Naive thymus-derived CD4-positive, alpha-beta T cell (primary cell): ENCODE measurements at places on chromosomes 1 and 21. TPM values are rescaled to one million over a fixed set of nuclear protein-coding genes. Genes with fewer than 3 reads are reported as not detected.
A peak's percentile ranks its signal among the peaks of the same experiment; 100 is the strongest.

GRCh38 chr1:36238433-36238832 lies 14.2 kb downstream of the THRAP3 start:
- DNase-seq = no peak
- no peaks in the 10 kb centered on the region for H3K27me3 ChIP-seq
- peaks cover 33% of the 10 kb centered on the region for H3K36me3 ChIP-seq
- no peak overlapping the region for H3K4me3 ChIP-seq
- peaks cover 25% of the 10 kb centered on the region for H3K4me1 ChIP-seq

OR2M3 gene
- not detected for total RNA-seq

DNA sequence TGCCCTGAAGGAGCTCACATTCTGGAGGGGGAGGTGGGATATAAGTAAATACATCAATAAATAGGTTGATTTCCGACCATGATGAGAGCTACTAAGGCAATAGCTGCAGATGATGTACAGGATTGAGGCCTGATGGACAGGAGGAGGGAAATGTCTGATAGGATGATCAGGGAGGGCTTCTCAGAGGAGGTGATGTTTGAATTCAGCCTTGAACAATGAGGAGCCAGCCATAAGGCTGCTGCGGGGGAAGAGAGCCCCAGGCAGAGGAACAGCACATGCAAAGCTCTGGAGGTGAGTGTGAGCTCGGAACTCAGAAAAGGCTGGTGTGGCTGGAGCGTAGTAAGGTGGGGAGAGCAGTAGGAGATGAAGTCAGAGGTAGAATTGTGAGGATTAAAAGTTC lies 411.7 kb downstream of the PTPRU start:
- H3K27ac ChIP-seq = no peak overlapping the region
- no peak for DNase-seq
- H3K27me3 ChIP-seq = no peaks in the 10 kb centered on the region
- H3K4me3 ChIP-seq = no peak overlapping the region

- H3K27me3 ChIP-seq = no peaks in the 10 kb centered on the region
- no peak overlapping the region for H3K4me3 ChIP-seq
- H3K27ac ChIP-seq = no peak overlapping the region
- no peaks in the 10 kb centered on the region for H3K4me1 ChIP-seq
- no peak for DNase-seq
These were observed 12.2 kb downstream of the FCRLB start for GRCh38 chr1:161733526-161733925.

EPHA10 gene
- 0.08 and 0.19 TPM in 2 replicates for total RNA-seq

DNA sequence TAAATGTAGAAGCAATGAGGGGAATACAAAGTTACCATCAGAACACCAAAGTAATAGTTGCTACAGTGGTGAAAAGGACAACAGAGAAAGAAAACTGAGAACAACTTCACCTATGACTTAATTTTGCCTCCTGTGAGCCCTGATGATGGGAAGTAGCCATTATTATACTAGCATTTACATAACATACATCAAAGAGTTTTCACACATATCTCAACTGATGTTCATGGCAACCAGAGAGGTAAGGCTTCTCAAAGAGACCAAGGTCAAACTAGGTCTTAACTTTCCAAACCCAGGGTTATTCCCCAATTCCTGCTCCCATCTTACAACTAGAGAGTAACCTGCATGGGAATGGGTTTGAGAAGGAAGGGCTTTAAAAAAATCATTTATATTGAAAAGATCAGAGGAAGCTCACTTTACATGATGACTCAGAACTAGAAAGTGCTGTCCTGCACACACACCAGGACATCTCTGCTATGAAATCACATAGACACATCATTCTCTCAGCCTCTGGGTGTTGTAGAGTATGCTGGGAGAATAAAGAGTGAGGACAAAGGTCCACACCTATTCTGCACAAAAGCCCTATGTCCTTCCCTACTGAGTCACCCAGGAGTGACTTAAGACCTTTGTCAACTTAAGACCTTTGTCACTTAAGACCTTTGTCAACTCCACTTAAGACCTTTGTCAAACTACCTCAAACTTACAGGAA lies 179.7 kb downstream of the TNFSF18 start:
- no peaks in the 10 kb centered on the region for H3K4me1 ChIP-seq
- H3K27ac ChIP-seq = no peak overlapping the region
- H3K27me3 ChIP-seq = no peaks in the 10 kb centered on the region
- no peak overlapping the region for H3K4me3 ChIP-seq

LORICRIN gene
- not detected for total RNA-seq

- no peaks in the 10 kb centered on the region for H3K4me1 ChIP-seq
- H3K27me3 ChIP-seq = no peaks in the 10 kb centered on the region
These were observed 195.4 kb upstream of the IVNS1ABP start for GRCh38 chr1:185512442-185512841.

DNA sequence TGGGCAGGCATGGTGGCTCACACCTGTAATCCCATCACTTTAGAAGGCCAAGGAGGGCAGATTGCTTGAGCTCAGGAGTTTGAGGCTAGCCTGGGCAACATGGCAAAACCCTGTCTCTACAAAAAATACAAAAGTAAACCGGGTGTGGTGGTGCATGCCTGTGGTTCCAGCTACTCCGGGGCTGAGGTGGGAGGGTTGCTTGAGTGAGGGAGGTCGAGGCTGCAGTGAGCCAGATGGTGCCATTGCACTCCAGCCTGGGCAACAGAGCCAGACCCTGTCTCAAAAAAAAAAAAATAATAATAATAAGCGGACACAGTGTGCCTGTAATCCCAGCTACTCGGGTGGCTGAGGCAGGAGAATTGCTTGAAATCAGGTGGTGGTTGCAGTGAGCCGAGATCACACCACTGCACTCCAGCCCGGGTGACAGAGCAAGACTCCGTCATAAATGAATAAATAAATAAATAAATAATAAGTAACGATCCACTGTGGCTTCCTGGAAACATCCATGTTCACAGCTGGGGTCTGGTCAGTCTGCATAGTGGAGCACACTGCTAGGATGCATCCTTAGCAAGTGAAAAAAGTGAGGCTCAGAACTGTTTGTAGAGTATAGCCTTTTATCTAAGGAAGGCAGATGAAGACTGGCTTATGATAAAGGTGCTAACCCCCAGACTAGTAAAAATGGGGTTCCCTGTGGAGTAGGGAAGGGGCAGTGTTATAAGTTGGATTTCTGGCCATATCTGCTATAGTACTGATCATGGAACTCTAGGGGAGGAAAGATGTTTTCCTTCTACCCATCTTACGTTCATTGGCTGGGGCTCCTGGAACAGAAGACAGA lies 15.7 kb downstream of the PKNOX1 start:
- H3K4me3 ChIP-seq = no peak overlapping the region
- DNase-seq = no peak
- H3K4me1 ChIP-seq = no peaks in the 10 kb centered on the region
- H3K27ac ChIP-seq = no peak overlapping the region
- H3K27me3 ChIP-seq = no peaks in the 10 kb centered on the region

DIO1 gene
- not detected for total RNA-seq

DNA sequence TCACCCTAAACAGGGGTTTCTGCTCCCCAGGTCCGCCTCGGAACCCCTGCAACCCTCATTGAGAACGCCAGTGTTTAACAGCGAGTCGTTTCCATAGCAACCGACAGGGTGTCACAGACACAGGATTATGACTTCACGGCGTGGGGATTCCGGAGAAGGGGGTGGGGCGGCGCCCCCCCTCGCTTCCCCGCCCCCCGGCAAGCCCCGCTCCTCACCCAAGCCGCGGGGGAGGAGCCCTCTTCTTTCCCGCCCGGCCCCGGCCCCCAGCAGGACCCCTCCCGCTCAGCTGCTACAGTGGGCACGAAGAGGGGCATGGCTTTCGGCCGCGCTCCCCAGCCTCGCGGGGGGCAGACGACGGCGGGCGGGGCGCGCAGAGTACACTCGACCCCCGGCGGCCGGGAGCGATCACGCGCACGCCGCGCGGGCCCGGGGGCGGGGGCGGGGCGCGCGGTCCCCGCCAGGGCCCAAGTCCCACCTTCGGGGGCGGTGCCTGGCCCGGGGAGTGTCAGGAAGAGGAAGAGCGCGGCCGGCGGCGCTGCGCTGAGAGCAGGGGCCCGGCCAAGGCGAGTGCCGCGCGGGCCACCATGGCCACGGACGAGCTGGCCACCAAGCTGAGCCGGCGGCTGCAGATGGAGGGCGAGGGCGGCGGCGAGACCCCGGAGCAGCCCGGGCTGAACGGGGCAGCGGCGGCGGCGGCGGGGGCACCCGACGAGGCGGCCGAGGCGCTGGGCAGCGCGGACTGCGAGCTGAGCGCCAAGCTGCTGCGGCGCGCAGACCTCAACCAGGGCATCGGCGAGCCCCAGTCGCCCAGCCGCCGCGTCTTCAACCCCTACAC lies at the start of gene EFHD2:
TSS of gene EFHD2 (plus strand) at position 501 of the 835 bp plus-strand sequence. CDS start at position 585, 84 bp downstream.
- H3K4me3 ChIP-seq = peak within 1 kb of the TSS; percentile 77
- H3K36me3 ChIP-seq = peaks cover 10% of the 10 kb centered on the region
- peak; percentile 86 for DNase-seq
- H3K27me3 ChIP-seq = no peaks in the 10 kb centered on the region

B3GALT2 gene
- total RNA-seq = not detected

ATP1A4 gene
- total RNA-seq = 0.71 TPM

DNA sequence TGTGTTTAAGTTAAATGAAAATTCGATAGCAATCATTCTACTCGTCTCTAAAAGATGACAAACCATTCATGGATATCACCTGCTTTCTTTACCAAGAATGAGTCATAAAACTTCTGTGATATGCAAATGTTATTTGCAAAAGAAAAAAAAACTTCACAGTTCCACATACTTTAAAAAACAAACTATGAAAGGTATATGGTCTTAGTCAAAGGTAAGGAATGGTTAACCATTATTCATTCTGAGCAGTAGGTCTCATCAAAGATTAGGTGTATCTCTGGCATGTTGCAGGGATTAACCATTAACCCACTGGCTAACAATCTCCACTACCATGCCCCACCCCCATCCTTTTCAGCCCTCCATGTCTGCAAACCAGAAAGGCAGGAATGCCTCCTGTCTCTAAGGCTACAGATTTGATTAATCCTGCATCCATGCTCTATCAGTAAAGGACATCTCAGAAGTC lies 44.4 kb downstream of the PTPN14 start:
- H3K4me3 ChIP-seq = no peak overlapping the region
- no peaks in the 10 kb centered on the region for H3K36me3 ChIP-seq
- no peaks in the 10 kb centered on the region for H3K27me3 ChIP-seq
- no peak for DNase-seq

GPR52 gene
- 2.3 TPM for total RNA-seq

PDPN gene
- not detected for total RNA-seq

SLC30A10 gene
- not detected for total RNA-seq

DNA sequence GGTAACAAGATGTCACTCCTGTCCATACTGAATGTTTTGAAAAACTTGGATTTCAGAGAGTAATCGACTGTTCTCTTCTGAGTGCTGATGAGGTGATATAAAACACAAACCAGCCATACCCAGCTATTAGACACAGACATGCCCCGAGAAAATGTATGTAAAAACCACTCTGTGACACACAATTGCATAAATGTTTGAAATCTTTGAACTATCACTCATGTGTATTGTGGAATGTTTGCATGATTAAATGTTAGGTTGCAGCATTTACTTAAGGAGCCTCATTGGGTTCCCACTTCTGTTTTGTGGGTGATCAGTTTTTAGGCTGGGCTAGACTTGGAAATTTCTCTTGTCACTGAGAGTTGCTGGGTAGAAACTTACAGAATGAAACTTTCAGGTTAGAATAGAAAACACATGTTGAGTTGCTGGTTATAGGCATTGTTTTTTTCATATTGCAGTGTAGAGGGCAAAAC lies 270.4 kb upstream of the B3GALT2 start:
- no peaks in the 10 kb centered on the region for H3K36me3 ChIP-seq
- H3K4me3 ChIP-seq = no peak overlapping the region
- DNase-seq = no peak
- no peak overlapping the region for H3K27ac ChIP-seq

DNA sequence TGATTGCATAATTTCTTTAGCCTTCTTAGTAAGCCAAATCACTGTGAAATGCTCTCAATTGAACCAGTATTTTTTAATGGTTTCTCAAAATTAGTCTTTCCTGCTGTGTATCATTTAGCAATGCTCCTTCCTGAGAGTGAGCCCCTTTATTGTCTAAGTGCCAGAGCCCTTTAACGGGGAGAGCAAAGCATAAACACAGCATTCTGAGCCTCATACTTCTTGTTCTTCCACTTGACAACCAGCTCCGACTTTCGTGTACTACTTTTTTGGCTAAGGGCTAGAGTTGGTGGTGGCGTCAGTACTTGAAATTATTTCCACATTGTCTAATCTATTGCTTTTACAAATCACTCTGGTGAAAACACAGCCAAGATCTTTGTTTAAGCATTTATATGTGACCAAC lies 299.0 kb downstream of the TPR start:
- DNase-seq = no peak
- H3K4me3 ChIP-seq = no peak overlapping the region
- H3K27me3 ChIP-seq = no peaks in the 10 kb centered on the region
- H3K27ac ChIP-seq = no peak overlapping the region
- H3K36me3 ChIP-seq = no peaks in the 10 kb centered on the region

- DNase-seq = no peak
- H3K27ac ChIP-seq = no peak overlapping the region
- no peaks in the 10 kb centered on the region for H3K36me3 ChIP-seq
- H3K4me3 ChIP-seq = no peak overlapping the region
- no peaks in the 10 kb centered on the region for H3K4me1 ChIP-seq
These were observed 9.7 kb upstream of the ZBTB48 start for GRCh38 chr1:6570100-6570499.

MAGI3 gene
- 6.0 TPM for total RNA-seq
